ENCODE measurements at places on chromosomes 3 and 15.

DNA sequence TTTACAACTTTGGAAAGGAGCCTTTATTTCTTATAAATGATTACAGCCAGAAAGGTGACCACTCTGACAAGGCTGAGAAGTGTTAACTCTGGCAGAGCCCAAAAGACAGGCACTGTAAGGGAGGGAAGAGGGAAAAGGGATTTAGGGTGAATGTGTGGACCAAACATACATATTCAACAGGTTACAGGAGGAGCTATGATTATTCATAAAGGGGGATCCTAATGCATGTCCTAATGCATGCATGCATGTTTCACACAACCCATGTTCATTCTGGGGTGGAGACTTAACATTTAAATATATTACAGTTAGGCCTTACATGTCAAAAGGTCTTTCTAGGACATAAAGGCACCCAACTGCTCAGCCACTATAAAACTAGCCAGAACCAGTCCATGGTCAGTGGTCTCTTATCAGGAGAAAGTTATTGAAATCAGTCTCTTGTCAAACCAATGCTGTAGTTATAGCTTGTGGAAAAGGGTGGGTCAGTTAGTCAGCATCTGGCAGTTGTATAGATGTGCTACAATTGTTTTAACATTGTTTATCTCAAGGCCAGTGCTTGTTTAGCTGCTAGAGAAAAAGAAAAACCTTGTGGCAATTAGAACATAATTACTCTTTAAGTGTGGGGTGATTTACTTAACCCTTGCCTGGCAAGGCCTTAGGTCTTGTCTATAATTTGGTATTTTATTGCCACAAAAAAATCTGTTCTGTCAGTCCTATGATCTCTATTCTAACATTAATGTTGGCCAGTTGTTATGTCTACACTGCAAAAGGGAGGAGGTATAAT, 77.5 kb downstream of the RAD18 start:
- DNase-seq: no peak

DNA sequence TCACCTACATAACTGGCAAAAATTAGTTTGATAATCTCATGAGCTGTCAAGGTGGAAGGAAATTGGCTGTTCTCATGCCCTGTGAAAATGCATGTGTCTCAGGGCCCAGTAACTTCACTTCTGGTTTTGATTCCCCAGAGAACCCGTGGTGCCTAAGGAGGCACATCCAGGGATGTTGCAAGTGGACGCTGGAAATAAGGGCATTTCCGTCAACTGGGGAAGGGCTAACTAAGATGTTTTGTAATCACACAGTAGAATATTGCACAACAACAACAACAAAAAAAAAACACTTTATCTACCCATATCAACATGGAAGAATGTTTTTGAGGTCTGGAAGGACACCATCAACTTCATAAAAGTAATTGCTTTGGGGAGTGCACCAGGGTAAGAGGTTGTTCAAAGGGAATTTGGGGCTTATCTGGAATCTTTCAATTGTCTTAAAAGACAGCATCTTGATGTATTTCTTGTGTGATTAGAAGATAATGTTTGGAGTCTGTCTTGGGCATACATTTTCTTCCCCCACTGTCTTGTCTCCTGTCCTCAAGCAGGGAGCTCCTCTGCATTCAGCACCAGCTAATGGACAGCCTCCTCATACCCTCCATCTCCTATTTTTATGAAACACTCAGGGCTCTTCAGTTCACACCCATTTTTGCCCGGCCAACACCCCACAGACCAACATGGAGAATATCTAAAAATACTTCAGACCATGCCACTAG, 37.2 kb upstream of the PRR20G start:
- no peak for DNase-seq

GRCh38 chr3:156782921-156783320, 43.2 kb upstream of the LEKR1 start:
- no peak for DNase-seq

DNA sequence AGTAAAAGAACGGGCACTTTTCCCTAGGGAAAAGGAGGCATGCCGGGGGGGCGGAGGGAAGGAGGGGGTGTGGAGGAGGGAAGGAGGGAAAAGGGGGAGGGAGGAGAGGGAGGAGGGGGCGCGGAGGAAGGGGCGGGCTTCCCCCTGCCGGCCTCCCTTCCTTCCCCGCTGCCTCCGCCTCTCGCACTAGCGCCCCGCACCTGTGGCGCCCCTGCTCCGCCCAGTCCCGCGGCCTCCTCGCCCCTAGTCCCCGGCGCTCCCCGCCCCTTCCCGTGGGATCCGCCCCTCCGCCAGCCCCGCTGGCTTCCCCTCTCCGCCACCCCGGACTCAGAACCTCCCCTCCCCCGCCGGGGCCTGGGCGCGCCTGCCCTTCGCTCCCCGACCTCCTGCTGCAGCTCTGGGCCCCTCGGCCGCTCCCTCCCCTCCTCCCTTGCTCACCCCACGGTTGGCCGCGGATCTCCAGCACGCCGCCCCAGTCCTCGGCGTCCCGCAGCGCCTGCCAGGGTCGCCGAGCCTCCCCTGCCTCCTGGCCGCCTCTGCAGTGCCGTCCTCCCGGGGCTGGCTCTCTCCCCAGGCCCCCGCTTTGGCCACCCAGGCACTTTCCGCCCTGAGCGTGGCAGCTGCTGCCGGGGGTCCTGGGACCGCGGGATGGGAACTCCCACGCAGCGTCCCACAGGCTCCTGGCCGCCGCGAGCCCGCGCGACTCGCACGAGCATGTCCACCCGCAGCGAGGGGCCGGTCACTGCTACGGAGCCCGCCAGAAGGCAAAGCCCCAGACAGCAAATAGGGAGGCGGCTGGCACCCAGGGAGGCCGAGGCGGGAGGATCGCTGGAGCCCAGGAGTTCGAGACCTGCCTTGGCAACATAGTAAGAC, 147.4 kb downstream of the TJP1 start:
- DNase-seq: peak; percentile 42

DNA sequence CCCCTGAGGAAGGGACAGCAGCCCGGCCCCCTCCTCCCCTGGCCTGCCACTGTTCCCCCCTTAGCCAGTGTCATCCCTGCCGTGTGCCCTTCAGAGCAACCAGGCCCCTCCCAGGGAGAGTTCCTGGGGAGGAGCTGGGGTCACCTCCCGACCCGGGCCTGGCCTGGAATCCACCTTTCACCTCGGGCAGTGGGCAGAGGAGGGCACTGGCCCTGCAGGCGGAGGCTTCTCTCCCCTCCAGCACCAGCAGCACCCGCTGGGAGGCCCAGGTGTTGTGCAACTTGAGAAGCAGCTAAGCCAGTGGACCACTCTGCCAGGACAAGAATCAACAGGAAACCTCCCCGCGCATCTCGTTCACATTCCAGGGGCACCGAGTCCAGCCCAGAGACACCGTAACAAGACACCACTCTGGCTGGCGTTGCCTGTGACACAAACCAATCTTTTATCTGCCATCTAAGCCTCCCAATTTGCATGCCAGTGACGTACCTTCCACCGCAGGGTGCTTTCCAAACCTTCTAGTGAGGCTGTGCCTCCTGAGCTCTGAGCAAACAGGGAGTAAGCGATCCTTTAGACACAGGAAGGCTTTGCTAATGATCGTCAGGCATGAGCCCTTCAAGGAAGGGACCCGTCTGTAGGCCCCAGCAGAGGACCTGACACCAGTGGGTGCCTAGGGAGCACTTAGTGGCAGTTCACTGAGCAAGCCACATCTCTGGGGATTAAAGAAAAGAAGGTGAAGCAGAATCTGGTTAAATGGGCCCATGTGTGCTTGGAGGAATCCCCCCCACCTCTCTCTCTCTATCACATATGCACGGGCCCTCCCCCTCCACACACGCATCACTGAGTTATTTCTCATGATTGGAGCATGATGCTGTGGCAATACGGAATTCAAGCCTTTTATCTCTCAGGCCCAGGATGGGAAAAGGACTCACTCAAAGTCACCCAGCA, 98.9 kb upstream of the TLE3 start:
- peak; percentile 99 for DNase-seq

- no peak for DNase-seq
Measured at GRCh38 chr3:30354513-30354912, 251.9 kb upstream of the TGFBR2 start.

DNA sequence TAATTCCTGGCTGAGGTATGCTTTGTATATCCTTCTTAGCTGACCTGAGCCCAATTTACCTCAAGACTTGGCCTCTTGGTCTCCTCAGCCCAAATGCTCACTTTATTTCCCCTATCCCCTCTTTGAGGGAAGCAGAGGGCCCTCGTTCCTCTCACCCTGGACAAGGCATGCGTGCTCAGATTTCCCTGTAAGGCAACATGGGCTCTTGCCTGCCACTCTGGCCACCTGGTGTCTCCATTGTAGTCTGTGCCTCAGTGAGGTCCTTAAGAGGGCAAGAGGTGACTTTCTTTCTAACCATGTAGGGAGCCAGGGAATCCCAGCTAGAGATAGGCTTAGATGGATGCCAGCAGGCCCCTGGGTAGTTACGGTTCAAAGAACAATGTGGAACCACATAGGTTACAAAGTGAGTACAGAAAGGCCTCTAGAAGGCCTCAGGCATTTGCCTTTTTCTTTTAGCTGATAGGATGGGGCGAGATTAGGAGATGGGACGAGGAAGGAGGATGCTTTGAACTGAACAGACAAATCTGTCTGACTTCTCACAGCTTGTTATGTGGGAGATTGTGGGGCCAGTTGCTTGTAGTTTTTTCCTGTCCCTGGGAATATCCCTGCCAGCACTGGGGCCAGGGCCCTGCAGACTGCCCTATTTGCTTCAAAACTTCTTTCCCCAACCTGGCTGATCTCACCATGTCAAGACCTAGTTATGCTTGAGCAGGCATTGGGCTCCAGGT, 1.1 kb upstream of the INTS14 start:
- no peak for DNase-seq

GRCh38 chr3:98980915-98981596, 79.6 kb upstream of the DCBLD2 start:
- DNase-seq: no peak

DNA sequence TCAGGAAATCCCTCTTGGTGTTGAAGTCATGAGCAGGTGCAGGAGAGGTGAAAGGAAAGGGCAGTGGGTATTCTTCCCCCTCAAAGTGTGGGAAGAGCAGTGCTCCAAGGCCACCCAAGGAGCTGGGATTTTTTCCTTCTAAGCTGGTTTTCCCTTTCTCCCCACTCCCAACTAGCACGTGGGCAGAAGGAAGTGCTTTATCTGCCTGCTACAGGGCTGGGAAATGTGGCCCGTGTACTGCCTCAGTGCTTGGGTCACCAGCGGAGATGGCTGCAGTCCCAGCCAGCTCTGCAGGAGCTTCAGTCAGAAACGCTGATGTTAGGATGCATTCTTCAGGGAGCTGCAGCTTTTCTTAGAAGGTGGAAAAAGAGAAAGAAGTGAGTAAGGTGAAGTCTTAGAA, 99.2 kb downstream of the CACNA1D start:
- no peak for DNase-seq

GRCh38 chr3:59731943-59732342, 682.1 kb upstream of the CFAP20DC start:
- no peak for DNase-seq

- DNase-seq: no peak
Measured at GRCh38 chr3:38129058-38129457, 7.9 kb downstream of the ACAA1 start.

- no peak for DNase-seq
Measured at GRCh38 chr3:12934431-12934830, 93.1 kb upstream of the RPL32 start.

DNA sequence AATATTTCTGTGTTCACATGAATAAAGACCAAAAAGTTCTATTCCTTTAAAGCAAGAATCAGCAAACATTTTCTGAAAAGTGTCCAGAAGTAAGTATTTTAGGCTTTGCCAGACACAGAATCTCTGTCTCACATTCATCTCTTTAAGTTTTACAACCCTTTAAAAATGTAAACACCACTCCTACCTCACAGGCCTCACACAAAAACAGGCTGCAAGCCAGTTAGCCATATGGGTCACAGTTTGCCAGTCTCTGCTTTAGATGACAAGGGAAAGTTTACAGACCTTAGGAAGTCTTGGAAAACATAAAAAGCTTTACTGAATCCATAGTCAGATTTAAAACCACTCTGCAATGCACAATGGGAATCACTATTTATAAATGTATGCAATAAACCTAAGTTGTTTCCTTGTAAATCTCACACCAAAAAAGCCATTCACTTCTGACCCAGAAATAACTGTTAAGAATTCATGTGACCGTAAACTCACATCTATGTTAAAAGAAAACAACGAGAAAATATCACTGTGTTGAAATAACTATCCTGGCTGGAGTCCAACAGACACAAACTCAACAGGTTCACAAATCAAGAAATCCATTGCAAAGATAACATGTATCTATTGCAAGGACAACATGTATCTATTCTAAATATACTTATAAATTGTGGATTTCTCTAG, 308.2 kb downstream of the ULK4 start:
- DNase-seq: no peak

DNA sequence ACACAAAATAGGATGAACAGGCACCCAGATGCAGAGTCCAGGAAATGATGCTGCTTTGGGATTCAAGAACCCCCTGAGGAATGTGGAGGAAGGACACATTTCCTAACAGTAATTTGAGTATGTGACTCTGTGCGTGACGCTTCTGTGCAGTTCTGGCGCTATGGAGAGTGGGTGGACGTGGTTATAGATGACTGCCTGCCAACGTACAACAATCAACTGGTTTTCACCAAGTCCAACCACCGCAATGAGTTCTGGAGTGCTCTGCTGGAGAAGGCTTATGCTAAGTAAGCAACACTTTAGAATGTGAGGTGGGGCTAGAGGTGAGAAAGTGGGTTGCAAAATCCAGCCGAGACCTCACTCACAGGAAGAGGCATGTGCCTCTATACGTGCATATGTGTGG, 28.3 kb downstream of the CAPN3 start:
- DNase-seq: no peak

GRCh38 chr15:57133127-57133968, 214.9 kb downstream of the TCF12 start:
- peak; percentile 48 for DNase-seq

- DNase-seq: no peak
Measured at GRCh38 chr15:31136016-31136415, 34.5 kb upstream of the TRPM1 start.

DNA sequence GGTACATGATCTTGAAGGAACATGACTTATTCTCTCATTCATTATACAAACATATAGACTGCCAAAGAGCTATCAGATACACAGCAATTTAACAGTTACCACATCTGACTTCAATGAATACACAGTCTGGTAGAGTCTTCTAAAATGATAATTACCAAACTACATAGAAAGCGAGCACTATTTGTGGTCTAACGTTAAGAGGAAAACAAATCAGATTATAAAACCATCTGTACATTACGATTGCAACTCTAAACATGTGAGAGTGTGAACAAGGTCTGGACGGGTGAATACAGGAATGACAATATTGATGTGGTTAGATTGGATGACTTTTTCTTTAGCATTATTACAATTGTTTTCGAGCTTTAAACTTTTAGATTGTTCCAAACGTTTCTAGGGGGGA, 16.3 kb downstream of the CX3CR1 start:
- DNase-seq: no peak

DNA sequence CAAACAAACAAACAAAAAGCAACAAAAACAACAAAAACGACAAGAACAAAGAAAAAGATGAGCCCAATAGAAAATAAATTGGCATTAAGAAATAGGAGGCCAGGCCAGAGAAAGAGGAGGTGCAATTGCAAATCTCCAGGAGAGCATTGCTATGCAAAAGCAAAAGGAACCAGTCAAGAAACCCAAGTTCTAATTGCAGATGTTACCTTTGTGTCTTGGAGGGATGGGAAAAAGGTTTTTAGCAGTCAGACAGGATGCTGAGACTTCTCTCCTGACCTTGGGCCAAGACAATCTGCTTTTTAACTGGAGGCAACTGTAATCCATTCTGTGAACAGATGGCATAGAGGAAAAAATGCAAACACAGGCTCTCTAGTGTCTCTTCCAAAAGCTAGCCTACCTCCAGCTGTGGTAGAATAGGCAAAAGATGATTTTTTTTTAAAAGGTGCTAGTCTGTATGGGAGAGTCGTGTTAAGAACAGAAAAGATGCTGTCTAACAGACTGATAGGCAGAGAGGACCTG, 56.4 kb downstream of the LSAMP start:
- no peak for DNase-seq

- DNase-seq: no peak
Measured at GRCh38 chr15:52172869-52173268, 18.3 kb downstream of the GNB5 start.
